Anterior cingulate cortex (tissue), 58 donors: ENCODE measurements at places on chromosomes 12 and 14.

DNA sequence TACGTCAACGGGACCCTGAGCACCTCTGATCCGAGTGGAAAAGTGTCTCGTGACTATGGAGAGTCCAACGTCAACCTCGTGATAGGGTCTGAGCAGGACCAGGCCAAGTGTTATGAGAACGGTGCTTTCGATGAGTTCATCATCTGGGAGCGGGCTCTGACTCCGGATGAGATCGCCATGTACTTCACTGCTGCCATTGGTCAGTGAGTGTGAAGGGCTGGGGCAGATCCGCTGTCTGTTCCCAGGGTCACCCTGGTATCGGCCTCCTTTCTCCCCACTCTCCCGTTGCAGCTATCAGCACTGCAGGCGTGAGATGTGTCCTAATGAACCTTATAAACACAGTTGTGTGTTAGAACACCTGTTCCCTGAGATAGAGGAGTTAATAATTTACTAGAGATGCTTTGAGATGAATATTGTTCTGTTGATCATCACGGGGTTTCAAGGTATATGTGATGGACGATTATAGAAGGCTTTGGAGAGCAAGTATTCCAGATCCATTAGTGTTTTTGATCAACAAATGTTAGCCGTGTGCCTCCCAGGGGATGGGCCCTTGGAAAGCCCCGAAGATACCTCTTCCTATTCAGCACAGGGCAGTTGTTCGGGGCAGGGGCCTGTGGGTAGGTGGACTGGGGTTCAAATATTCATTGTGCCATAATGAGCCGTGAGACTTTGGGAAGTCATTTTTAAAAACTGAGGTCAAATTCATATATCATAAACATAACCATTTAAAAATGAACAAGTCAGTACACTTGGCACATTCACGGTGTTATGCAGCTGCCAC, 33.6 kb downstream of the ADGRD1 start:
- DNase-seq: no peak

- DNase-seq: no peak
These were observed 15.9 kb downstream of the ZNF641 start for GRCh38 chr12:48334808-48335207.

DNA sequence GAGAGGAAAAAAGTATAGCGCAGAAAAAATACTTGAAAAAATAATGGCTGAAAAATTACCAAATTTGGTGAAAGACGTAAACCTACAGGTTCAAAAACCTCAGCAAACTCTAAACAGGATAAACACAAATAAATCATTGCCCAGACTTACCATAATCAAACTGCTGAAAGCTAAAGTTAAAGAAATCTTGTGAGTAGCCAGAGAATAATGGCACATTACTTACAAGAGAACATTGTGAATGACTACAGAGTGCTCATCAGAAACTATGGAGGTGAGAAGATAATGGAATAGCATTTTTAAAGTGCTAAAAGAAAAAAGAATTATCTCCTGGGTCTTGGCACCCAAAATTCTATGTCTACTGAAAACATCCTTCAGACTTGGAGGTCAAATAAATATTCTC, 36.0 kb downstream of the ATF1 start:
- DNase-seq: no peak

DNA sequence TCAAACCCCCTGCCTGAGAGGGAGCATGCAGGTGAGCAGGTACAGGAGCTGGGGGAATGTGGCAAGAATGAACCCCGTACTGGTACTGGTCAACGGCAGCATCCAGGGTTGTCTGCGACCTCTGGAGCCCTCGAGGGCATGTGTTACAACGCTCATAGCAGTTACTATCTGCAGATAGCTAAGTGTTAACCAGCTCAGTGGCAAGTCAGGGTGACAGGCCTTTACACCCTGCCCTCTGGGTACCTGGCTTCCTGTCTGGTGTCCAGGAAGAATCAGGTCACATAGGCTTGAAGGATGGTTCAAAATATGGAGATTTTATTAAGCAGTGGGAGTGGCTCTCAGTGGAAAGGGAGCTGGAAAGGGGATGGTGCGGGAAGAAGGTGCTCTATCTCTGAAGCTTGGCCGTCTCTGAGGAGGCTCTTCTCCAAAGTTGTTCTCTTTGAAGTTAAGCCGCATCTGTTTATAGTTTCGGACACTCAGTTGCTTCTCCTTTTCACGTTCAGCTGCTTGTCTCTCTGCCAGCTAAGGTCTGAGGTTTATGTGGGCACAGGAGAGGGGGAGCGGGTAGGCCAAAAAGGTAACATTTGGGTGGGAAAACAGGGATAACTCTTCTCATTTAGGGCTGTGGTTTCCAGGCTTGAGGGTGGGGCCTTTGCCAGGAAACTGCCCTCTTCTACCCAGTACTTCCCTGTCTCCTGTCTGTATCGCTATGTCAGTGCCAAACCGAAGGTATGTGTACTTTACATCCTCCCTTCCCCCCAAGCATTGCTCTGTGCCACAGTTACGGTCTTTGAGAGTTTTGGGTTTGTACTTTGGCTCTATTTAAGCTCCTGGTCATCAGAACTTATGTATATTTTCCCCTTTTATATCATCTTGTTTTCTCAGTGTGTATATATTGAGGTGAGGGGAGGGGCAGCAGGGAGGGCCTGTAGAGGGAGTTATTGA, 305.8 kb downstream of the RGS6 start:
- DNase-seq: no peak

DNA sequence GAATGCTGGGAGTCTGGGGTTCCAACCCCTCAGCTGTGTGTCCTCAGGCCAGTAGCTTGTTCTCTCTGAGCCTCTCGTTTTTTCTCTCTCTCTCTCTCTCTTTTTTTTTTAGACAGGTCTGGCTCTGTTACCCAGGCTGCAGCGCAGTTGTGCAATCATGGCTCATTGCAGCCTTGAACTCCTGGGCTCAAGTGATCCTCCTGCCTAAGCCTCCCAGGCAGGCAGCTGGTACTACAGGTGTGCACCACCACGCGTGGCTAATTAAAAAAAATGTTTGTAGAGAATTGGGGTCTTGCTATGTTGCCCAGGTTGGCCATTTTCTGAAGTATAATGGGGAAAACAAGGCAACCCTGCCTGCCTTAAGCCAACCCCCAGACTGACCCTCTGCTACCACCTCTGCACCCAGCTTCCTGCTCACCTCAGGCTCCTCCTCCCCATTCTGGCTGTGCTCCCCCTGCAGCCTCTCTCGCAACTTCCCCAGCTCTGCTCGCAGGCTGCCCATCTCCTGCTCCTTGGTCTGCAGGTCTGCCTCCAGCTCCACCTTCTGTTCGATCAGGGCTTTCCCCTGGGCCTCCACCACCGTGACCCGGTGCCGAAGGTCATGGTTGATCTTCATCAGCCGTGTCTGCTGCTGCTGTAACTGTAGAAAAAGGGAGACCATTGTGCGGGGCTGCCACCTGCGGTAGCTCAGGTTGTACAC, 35.2 kb downstream of the RILPL1 start:
- DNase-seq: no peak

DNA sequence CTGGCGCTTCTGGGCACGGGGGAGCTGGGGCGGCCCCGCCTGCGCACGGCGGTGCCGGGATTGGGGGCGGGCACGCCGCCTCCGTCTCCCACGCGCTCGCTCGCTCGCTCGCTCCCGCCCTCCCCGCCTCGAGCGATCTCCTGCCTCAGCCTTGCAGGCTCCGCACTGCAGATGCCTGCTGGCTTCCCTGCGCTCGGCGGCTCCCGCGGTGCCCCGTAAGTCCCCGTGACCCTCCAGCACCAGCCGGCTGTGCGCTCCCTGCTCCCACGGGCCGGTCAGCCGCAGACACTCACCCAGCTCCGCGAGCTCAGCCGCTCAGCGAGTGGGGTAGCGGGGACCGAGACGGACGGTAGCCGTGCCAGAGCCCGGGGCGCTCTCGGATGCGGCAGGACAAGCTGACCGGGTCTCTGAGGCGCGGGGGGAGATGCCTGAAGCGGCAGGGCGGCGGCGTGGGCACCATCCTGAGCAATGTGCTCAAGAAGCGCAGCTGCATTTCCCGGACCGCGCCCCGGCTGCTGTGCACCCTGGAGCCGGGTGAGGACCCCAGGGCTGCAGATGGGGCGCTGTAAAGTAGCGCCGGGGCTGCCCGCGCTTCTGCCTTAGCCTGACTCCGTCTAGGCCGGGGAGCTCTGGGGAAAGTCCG, at the start of gene TBC1D30:
Gene TBC1D30, plus strand, starts transcription at position 148 of the 643 bp plus-strand sequence. Its CDS starts 233 bp downstream, at position 381.
- DNase-seq: peak; percentile 51

DNA sequence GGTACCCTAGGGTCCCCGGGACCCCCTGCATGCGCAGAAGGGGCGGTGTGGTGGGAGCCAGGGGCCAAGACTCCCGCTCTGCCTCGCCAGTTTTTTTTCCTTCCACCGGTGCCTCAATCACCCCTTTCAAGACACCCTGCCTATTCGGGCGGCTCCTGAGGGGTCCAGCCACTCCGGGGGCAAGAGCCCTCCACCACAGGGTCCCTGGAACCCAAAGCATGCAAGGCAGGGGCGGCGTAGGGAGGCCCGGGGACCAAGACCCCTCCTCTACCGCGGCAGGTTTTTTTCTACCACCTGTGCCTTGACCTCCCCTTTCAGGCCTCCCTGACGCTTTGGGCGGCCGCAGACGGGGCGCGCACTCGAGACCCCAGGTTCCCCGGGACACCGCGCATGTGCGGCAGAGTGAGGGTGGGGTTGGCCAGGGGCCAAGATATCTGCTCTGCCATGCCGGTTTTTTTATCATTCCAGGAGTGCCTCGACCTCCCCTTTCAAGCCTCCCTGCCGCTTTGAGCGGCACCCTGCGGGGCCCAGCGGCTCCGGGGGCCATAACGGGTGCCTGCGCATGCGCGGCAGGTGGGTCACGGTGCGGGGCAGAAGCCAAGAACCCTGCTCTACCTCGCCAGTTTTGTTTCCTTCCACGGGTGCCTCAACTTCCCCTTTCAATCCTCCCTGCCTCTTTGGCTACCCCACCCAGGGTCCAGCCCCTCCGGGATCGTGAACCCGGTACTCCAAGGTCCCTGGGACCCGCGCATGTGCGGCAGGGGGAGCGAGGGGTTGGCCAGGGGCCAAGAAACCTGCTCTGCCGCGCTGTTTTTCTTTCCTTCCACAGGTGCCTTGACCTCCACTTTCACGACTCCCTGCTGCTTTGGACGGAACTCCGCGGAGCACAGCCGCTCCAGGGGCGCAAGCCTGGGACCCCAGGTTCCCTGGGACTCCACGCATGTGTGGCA, 328.1 kb downstream of the ALG10 start:
- no peak for DNase-seq

- DNase-seq: no peak
These were observed 29.4 kb downstream of the ABCC9 start for GRCh38 chr12:21911832-21912231.

GRCh38 chr14:55438066-55438683, 2.2 kb downstream of the TBPL2 start:
- DNase-seq: no peak

DNA sequence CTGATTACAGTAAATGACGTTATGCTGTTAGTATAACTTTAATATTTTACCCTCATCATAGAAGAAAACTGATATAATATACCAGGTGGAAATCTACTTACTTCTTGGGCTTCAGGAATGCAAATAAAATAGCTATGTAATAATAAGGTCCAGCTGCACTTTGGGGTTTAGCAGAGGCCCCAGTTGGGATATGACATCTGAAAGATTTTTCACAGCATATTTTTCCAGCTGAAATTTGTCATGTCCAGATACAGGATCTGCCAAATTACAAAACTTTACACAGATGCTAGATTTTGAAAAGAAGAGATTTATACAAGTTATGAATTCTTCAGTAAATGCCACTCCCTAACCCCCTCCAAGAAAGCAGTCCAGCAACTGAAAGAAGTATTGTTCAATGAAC, 29.2 kb upstream of the DCN start:
- no peak for DNase-seq

DNA sequence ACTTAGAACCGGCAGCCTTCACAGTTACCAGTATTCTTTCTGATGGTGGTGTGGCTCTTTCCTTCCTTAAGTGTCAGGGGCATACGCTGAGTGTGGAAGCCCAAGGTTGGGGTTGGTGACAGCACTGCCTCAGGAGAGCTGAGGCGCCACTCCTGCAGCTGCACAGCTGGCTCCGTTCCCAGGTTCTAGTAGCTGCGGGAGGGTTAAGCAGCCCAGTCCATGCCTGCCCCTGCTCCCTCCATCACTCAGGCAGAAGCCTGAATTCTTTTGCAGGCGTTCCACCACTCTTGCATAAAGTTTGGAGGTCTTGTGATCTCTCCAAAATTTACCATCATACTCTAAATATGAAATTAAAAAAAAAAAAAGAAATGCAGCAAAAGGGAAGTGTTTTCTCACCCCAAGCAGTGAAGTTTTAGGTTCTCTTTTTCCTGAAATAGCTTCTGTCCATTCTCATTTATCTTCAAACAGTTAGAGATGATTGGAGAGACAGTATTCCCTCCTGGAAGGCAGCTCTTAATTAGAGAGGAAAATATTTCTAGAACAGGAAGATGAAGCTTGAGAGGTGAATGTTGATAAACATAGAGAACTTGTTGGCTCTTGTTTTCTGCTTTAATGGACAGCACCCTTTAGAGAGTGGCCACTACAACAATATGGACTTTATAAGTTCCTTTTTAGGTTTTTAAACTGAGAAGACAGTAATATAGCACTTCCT, 136.1 kb downstream of the FGD4 start:
- peak; percentile 80 for DNase-seq

DNA sequence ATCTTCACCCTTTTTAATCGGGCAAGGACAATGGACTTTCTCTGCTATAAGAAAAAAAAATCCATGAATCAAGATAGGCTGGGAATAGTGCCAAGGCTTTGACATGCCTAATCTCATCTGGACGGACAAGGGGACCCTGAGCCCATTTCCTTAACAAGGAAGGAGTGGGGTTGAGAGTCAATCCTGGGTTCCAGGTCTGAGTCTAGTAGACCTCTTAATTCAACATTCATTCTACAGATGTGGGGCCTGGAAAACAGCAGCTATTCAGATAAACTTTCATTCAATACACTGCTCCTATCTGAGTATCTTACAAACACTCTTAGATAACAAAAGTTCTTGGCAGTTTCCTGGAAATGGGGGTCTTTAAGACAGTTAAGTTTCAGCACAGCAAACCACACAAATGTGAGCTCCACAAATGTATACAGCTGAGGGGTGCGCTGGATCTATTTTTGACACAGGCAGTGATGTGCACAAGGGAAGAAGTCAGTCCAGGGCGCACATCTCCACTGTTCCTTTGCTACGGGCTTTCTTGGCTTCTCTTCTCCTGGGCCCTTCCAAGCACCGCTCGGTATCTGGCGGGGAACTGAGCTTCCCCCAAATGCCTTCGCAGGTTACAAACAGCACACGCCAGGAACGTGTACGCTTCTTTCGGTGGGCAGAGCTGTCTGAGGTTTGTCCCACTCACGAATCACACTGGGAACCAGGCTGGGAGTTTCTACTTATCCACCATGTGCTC, 82.2 kb upstream of the GPR68 start:
- DNase-seq: no peak

DNA sequence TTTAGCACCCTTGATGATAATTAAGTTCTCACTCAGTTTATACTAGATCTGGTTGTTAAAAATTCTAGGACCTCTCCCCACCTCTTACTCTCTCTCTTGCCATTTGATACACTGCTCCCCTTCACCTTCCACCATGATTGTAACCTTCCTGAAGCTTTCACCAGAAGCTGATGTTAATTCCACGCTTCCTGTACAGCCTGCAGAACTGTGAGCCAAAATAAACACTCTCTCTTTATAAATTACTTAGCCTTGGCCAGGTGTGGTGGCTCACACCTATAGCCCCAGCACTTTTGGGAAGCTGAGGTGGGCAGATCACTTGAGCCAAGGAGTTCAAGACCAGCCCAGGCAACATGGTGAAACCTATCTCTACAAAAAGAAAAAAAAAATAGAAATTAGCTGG, 11.1 kb upstream of the HECTD4 start:
- DNase-seq: no peak
